ENCODE measurements at places on chromosomes 12 and 14.

DNA sequence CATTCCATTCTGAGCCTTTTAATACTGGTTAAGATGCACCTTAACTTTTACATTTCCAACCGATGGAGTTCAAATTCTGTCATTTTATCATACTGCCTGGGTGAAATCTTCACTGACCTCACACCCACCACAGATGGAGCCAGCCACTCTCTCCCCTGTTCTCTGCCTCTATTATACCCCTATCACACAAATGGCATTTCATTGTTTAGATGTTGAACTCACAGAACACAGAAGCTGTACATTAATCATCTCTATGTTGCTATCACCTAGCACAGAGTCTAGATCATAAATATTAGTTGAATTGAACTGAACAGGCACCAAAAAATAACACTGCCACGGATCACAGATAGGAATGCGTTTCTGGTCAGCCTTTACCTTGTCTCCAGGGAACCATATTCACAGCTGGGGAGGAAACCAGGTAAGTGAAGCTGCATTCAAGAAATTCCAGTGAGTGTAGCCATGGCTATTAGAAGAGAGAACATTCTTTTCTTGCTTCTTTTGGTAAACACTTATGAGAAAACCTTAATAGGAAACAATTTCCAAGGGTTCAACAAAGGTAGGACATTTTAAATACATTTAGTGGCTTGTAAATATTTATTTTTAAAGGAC is 194.9 kb upstream of the RMST start:
- DNase-seq = no peak

GRCh38 chr14:80425686-80426085 is 214.4 kb upstream of the DIO2 start:
- DNase-seq = peak; percentile 14

DNA sequence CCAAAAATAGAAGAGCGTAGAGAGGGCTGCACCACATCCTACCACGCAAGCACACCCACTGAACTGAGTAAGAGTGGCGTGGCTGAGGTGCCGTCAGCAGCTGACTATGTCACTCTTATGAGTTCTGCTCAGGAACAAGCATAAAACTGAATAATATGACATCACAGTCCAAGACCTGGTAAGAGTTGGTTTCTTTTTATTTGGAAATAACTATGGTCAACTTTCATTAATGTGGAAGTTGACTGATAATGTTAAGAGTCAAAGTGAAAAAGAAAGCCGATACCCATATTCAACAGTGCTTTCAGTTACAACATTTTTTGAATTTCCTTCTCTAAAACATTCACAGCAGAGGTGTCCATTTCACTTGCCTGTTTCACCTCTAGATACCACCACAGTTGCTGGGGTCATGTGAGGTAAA is 44.6 kb downstream of the GNS start:
- DNase-seq = no peak

DNA sequence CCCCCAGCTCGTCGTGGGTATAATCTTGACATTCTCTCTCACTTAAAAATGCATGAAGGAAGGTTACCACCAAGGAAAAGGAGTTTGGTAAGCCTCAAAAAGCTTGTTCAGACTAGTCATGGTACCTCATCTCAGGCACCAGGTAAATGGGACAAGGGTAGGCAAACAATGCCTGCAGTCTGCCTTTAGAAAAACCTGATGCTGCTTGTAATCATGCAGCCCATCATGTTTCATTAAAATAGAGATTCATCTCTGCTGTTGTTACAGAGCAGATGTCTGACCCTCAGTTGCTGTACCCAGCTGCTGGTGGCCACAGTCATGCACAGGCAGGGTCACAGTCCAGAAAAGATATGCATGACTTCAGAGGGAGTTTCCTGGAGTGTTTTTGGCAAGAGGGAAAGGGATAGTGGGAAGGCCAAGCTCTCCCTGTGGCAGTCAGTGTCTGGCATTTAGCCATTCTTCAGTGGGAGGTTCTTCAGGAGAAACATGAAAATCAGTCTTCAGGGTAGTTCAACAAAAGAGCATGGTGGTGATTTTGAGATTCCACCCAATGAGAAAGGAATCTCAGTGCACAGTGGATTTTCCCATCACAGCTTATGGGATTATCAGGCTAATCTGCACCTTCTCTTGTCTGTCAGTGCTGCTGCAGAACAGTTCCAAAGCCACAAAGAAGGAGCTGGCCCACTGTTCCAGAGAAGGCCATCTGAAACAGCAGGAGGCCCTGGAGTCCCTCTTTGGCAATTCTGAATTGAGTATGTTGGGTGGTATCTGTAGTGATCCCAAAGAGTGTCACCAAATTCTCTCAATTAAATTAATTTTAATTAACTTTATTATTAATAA is 202.7 kb upstream of the FRMD6 start:
- DNase-seq = no peak

DNA sequence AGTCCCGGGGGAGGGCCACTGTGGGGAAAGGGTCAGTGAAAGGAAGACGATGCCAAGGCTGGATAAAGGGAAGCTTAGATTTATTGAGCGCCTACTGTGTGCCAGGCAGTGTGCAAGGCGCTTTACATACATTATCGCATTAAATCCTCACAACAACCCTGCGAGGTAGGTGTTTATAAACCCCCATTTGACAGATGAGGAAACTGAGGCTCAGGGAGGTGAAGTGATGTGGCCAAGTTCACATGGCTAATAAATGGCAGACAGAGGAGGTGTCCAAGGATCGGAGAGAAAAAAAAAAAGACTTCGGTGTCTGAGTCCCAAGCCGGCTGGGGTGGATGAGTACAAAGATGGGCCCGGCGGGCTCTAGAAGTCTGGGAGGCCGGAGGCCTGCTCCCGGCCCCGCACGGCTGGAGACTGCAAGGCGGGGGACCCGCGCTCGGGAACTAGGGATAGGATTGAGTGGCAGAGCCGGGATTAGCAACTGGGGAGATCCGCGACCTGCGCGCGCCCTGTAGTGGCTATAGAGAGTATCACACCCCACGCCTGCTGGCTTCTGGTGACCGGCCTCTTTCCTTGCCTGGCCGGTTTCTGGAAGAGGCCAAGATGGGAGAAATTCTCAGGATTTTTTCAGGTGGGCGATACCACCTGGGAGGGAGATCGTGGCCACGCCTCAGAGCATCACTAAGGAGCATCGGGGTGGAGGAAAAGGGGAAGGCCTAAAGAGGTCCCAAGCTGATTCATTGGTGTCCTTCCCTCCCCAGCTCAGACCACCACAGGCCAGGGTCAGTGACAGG is 3.9 kb downstream of the DDN start:
- DNase-seq = peak; percentile 65
